ENCODE measurements at places on chromosomes 1 and 21.

DNA sequence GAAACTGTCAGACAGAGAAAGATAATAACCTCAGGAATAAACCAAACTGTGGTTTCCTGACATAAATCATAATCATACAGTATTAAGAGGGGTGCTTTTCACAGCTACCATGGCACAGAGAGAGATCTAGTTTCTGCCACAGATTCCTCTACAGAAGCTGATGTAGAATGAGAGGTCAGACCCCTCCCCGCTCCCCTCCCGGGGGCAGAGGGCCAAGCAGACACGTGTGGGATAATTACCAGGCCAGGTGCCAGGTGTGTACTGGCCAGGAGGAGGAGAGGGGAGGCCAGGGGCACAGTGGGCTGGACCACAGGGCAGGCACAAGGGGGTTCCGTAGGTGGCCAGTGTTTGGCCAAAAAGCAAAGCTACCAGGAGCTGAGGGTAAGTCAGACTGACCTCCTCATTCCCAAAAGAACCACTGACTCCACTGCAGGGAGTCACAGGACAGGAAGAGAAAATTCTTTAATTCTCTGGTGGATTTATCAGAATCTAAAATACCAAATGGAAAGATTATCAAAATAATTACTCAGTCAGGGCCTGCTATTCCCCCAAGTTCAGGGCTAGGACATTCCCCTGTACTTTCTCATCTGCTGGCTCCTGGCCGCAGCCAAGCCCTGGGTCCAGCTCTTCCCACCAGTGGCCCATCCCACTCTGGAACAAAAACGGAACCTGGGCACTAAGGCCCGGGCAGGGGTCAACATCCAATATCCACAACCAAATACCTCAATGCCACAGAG lies 30.0 kb downstream of the C2CD2 start:
- peak; percentile 59 for DNase-seq

GRCh38 chr1:69929308-69930057 lies 275.9 kb downstream of the LRRC40 start:
- peak; percentile 59 for DNase-seq

DNA sequence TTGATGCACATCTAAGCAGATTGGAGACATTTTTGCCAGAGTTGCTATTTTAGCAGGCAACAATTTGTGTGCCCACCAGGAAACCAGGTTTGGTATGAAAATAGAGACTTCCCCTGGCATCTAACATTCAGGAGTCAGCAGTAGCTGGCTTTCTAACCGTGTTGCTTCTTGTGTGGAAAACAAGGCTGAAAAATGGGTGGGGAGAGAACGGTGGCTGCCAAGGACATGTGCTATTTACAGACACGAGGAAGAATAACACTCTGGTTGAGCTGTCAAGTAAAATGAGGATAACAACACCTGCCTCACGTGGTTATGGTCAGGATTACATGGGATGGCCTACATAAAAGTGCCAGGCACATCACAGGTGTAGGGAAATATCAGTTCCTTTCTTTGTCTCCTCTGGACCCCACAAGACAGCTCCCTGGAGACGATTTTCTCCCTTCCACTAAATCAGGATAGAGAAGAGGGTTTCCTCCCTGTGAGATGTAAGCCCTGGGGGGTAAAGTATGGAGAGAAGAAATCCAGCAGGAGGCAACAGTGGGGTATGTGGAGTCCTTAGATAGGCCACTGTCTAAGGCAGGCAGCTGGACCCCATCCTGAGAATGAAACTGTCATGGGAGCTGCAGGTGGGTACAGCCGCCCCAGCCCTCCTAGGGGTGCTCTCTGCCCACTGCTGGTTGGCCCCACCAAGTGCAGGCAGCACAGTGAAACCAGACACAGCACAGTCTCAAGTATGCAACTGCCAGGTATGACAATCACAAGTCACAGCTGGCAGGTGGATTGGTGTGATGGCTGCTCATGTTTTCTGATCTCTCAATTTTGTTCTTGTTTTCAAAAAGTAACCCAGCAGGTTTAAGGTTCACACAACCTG lies 80.3 kb downstream of the TENT5C start:
- DNase-seq = no peak

GRCh38 chr1:36665478-36666080 lies 182.9 kb upstream of the CSF3R start:
- DNase-seq = no peak

DNA sequence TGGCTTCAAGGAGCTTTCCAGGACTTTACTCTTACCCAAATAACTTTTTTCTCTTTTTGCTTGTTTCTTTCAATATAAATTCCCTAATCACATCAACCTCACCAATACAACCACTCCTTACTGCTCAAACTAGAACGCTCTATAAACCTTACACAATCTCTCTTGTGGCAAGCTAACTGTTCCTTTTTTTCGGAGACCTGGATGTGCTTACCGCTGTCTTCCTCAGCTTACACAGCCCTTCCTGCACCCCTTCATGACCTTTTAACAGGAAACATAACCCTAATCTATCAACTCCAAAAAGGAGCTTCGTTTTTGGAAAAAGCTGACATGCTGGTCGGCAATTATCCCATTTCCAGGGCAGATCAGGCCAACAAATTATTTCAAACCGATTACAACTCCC lies 24.1 kb upstream of the SLC2A5 start:
- no peak for DNase-seq

DNA sequence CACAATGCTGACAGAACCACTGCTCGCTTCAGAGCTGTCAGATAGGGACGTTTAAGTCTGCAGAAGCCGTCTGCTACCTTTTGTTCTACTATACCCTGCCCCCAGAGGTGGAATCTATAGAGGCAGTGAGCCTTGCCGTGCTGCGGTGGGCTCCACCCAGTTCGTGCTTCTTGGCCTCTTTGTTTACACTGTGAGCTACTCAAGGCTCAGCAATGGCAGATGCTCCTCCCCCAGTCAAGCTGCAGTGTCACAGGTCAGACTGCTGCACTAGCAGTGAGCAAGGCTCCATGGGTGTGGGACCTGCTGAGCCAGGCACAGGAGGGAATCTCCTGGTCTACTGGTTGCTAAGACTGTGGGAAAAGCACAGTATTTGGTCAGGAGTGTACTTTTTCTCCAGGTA lies 47.1 kb downstream of the LEPR start:
- DNase-seq = no peak

DNA sequence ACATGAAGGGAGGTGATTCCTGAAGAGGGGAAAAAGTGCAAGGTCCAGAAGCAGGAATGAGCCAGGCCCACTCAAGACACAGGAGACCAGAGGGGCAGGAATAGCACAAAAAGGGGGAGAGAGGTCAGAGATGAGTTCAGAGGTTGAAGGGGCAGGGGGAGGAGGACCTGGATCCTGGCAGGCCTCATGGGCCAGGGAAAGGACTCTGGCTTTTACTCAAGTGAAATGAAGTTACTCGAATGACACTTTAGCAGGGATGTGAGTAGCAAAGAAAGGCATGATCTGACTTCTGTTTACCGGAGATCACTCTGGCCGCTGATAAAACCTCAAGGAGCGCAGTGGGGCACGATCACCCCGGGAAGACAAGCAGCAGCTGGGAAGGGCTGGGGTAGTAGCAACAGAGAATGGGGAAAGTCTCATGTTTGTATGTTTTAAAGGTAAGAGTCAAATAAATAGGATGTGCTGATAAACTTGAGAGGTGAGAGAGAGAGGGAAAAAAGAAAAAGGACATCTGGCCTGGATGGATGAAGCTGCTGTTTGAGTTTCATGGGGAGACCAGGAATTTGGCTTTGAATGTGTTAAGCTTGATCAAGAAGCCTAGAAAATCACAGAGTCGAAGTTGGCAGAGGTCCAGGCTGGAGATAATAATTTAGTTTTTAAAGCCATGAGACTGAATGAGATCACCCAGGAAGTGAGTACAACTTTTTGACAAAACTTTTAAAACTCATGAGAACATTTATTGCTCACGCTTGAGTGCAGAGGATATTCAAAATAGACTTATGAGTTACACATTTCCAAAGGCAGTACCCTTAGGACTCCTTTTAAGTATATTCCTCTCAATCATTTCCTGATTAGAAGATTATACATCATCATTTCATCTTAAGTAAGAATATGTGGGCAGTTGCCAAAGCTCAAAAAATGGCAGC lies 156.0 kb downstream of the RERE start:
- DNase-seq = peak; percentile 88

GRCh38 chr1:244735876-244736561 lies 83.1 kb downstream of the DESI2 start:
- no peak for DNase-seq

DNA sequence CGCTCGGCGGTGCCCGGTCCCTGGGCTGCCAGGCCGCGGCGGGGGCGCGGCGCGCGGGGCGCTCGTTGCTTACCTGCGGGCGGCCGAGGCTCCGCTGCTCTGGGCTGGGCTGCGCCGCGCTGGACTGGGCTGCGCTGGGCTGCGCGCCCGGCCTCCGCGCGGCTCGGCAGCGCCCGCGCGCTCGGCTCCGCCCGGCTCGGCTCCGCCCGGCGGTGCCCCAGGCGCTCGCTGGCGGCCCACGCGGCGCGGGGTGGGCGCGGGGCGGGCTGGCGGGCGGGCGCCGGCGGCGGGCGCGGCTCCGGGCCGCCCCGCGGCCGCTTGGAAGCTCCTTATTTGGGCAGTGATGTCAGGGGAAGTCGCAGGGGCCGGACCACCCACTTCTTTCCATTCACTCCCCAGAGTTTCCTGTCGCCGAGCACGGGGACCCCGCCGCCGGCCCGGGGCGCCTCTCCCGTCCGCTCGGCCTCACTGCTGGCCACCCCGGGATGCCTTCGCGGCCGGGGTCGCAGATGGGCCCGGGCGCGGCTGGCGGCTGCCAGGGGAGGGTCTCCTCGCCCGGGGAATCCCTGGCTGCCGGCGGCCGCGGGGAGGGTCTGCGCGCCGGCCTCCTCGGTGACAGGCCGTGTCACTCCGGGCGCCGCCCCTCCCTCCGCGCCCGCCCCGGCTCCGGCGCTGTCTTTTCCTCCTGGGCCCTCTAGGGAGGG lies 177.7 kb upstream of the EDN2 start:
- peak; percentile 78 for DNase-seq

- DNase-seq = peak; percentile 60
These were observed 131.7 kb downstream of the SYT2 start for GRCh38 chr1:202578565-202578964.

GRCh38 chr1:185363205-185363604 lies 46.2 kb upstream of the IVNS1ABP start:
- DNase-seq = no peak

DNA sequence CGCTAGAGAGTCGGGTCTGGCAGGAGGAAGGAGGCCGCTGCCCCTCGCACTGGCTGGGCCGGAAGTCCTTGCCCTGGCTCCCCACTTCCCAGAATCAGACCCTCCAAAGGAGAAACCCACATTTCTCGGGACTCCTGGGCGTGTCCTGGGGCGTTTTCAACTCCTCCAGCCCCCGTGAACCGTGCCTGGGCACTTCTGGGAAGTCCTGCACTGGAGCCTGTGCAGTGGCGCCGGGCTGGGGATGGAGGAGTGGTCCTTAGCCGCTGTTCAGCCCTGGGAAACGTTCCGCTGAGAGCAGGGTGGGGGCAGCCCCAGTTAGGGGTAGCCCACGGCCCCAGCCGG lies 3.0 kb downstream of the IGSF21 start:
- no peak for DNase-seq

DNA sequence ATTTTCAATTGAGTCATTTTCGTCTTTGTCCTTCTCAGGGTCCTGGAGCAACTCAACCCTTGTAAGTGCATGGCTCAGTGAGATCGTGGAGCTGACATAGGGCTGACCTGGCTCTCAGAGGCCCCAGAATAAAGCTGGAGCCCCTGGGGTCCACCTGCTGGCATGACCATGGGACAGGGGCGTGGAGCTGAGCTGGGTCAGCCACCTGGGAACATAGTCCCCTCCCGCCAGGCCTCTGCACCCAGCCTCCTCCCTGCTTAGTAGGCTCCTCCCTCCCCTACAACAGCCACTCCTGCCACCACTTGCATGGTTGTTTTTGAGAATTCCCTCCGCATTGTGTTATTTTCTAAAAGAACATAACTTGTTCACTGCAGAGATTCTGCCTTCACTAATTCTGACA lies 3.1 kb upstream of the RIPK4 start:
- DNase-seq = no peak

GRCh38 chr21:25405984-25406383 lies 201.3 kb downstream of the MRPL39 start:
- no peak for DNase-seq

DNA sequence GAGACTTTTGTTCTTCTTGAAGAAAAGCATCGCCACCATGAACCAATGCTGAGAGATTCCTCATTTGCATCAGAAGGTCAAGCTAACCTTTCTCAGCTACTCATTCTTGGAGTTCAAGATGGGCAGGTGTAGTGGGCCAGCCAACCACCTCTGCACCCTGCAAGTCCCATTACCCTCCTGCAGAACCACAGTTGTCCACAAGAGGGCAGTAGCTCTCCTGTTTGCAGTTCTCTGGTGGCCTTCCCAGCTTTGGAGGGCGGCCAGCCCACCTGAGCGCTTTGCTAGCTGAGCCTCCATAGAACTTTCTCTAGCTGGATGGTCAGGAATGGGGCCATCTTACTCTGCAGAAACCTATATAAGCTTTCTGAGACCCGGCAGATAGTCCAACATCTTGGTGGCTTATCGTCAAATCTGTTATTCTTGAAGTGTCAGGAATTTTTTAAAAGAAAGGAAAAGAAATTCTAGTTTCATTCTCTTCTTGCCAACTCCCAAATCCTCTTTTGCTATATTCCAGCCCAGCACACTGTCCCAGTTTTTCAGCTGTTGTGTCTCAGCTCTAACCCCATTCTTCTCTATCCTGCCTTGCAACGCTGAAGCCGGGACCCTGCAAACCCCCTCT lies 11.0 kb upstream of the LMX1A start:
- peak; percentile 68 for DNase-seq

DNA sequence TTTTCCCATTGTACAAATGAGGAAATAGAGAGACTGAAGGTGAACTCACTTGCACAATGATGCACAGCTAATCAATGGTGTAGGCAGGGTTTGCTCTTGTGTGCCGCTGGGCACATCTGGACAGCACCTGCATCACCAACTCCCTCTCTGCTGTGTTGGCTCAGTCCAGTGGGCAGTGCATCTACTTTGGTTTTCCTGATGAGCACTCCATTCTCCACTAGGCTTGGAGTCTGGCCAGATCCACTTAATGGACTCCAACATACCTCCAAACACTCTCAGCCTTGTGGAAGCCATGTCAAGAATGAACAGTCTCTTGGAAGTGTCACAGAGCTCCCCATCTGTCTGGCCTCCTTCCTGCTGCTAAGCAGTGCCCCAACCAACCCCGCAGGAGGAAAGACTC lies 152.2 kb downstream of the HIVEP3 start:
- DNase-seq = peak; percentile 65

GRCh38 chr1:173857363-173857917 lies 10.3 kb downstream of the GAS5 start:
- DNase-seq = no peak
